ENCODE measurements at places on chromosomes 6 and 20. TPM values are rescaled to one million over a fixed set of nuclear protein-coding genes. Genes with fewer than 3 reads are reported as not detected.

Gene PNPLA1
- not detected for total RNA-seq

Gene DTNBP1
- total RNA-seq, result 13.8 TPM

Gene SOBP
- total RNA-seq, result 0.06 TPM

Gene NKAIN2
- total RNA-seq, result not detected
